ENCODE measurements at places on chromosomes 3 and 15.

- peak overlapping the region; percentile 97 for H3K4me3 ChIP-seq
- H3K4me1 ChIP-seq: peaks cover 37% of the 10 kb centered on the region
- no peaks in the 10 kb centered on the region for H3K27me3 ChIP-seq
- H3K36me3 ChIP-seq: peaks cover 26% of the 10 kb centered on the region
- no peak for DNase-seq
Observed at GRCh38 chr3:8962226-8962861, 928 bp downstream of the RAD18 start.

DNA sequence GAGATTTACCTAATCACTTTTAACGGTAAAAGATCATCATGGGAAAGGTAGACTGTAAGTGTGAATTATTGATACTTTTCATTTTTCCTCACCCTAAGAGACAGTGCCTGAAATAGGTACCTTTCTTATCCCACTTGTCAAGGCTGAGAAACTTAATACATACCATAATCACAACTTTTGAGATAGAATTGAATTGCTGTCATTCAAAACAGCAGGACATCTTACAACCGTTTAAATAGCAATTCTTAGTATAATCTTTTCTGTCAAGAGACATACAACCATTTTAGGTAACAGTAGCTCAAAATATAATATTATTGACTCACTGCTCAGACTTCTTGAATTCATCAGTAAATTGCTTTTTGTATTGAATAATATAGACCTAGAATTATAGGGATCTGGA is 10.7 kb downstream of the UBE2E2 start:
- H3K4me1 ChIP-seq: peaks cover 17% of the 10 kb centered on the region
- no peaks in the 10 kb centered on the region for H3K27me3 ChIP-seq
- no peak overlapping the region for H3K27ac ChIP-seq
- H3K4me3 ChIP-seq: no peak overlapping the region

DNA sequence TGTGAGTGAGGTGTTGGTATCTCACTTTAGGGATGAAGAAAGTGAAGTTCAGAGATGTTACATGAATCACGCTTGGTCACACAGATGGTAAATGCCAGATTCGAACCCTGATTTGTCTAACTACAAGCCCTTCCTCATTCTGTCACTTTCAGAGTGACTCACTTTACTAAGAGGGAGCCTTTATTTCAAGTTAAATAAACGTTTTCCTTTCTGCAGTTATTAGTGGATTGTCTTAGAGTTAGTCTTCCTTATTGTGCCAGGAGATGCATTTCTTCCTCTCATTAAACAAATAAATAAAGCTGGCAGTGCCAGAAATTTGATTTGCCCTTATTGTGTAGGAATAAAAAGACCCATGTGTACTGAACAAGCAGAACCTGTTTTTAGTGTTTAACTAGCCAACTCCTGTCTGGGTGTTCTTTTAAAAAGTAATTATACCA is 162.5 kb downstream of the AKAP13 start:
- H3K4me1 ChIP-seq: peaks cover 70% of the 10 kb centered on the region
- peak overlapping the region; percentile 68 for H3K27ac ChIP-seq
- DNase-seq: peak; percentile 55
- no peaks in the 10 kb centered on the region for H3K27me3 ChIP-seq

DNA sequence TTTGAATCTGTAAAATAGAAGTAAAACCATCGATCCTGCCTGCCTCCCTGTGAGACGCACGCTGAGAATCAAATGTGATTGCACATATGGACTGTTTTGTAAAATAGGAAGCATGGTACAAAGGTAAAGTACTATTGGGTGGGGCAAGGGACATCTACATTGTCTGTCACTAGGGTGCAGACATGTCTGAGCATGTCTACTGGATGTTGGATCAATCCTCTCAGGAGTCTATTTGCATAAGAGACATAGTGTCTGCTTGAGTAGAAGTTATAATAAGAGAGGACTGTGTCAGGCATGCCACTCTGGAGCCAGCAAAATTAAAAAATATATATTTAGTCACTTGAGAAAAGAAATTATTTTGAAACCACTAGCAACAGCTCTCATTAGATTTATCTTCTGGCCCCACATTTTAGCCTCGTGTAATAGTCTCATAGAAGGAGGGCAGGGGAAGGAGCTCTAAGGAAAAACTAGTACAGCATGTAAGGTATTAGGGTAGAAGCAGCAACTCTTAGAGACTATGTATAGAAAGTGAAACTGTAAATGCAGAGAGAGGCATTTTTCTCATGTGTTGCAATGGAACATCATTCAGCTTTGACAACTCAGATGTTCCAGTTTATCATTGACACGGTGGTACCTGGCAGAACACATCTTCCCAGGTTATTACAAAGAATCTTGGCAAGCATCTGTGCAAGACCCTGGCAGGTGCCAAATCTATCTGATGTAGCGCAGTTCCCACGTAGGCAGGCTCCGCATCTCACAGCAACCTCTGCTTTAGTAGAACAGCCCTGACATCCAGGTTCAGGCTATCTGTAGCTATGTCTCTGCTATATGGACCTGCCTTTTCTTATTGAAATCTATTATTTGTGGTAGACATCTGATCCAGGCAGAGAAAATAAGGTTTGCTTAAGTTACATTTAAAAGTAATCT is 85.2 kb upstream of the CHL1 start:
- DNase-seq: no peak
- H3K4me3 ChIP-seq: no peak overlapping the region
- peaks cover 5% of the 10 kb centered on the region for H3K27me3 ChIP-seq
- H3K36me3 ChIP-seq: no peaks in the 10 kb centered on the region

GRCh38 chr15:52678468-52679231 is 538 bp downstream of the ATOSA start:
- peaks cover 38% of the 10 kb centered on the region for H3K4me1 ChIP-seq
- H3K27me3 ChIP-seq: no peaks in the 10 kb centered on the region
- H3K27ac ChIP-seq: peak overlapping the region; percentile 98
- peaks cover 5% of the 10 kb centered on the region for H3K36me3 ChIP-seq
- peak; percentile 68 for DNase-seq
